Bone marrow (tissue), 2 donors: ENCODE measurements at places on chromosomes 13 and 19.
A peak's percentile ranks its signal among the peaks of the same experiment; 100 is the strongest.

GRCh38 chr13:39353988-39354387 lies 249.0 kb downstream of the LHFPL6 start:
- no peak for DNase-seq

DNA sequence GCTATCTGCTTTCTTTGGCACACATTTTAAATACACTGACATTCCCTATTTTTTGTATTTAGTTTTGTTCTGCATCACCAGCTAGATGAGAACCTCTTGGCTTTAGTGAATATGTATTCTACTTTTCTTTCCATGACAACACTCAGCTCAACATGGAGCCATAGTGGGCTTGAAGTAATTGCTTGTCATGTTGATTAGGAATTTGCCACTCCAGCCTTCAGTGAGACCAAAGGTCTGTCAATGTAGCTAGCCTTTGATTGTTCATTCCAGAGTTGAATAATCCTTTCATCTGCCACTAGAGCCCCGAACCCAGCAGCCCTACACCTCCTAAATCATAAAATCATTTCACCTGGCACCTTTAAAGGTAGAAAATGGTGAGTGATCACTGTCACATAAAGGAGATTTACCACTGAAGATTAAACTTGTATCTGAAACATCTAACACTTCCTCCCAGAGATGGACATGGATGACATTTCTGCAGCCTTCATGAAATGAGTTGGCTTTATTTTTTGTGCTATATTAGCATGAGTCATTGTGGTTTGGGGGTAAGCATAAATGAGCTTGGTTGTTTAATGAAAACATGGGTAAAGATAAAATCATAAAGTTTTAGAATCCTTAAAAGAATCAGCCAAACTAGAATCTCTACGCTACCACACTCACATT lies 29.2 kb upstream of the GARRE1 start:
- no peak for DNase-seq

GRCh38 chr19:35135389-35135909 lies 590 bp upstream of the LGI4 start:
- DNase-seq = peak; percentile 58

- DNase-seq = no peak
Measured at GRCh38 chr19:55319785-55320184, 5.4 kb downstream of the TMEM150B start.

- DNase-seq = no peak
Measured at GRCh38 chr13:95182570-95183265, 118.5 kb downstream of the ABCC4 start.

GRCh38 chr13:113470073-113470472 lies 16.8 kb upstream of the ADPRHL1 start:
- DNase-seq = no peak

DNA sequence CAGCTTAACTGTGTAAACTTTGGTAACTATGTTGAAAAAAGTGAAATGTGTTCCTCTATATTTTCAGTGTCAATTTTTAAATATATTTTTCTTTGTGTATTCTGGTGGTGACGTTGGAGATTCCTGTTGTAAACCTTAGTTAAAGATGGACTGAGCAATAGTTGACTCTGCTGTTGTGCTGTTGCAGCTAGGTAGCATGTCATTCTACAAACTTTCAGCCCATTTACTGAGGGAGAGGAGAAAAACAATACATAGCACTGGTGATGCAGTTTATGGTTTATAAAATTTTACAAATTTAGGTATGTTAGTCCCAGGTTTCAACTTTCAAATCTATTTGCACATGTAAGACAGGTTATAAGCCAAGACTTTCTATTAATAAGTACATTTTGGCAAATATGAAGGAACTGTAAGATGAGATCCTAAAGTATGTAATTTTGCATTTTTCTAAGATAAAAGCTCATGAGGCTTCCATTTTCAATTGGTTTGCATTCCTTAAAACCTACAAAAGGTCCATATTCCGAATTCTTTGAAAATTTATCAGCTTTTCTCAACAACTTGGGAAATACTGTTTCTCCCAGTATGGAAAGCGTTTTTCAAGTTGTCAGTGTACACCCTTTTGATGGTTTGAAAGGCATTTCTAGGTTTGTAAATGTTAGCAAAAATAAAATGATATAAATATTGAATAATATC lies 1.5 kb downstream of the NDFIP2 start:
- DNase-seq = no peak

DNA sequence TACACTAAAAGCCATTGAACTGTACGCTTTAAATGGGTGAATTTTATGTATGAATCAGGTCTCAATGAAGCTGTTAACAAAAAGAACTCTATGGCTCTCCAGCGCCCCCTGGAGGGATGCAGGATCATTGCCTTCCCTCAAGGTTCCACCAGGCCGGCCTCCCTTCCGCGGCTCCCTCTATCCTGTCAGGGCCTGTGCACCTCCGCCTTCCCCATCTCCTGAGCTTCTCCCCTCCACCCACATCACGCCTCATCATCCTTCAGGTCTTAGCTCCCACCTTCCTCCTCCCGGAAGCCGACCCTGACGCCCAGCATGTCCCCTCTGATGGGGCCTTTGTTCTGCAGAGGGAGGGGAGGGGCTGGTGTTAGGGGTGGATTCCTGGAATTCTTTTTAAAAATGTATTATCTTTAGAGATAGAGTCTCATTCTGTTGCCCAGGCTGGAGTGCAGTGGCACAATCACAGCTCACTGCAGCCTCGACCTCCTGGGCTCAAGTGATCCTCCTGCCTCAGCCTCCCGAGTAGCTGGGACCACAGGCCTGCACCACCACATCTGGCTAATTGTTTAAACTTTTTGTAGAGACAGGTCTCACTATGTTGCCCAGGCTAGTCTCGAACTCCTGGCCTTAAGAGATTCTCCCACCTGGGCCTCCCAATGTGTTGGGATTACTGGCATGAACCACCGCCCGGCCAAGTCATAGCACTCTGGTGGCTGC lies 27.7 kb downstream of the MEIS3 start:
- DNase-seq = peak; percentile 71

- no peak for DNase-seq
Measured at GRCh38 chr13:42119875-42120274, 71.4 kb downstream of the DGKH start.

DNA sequence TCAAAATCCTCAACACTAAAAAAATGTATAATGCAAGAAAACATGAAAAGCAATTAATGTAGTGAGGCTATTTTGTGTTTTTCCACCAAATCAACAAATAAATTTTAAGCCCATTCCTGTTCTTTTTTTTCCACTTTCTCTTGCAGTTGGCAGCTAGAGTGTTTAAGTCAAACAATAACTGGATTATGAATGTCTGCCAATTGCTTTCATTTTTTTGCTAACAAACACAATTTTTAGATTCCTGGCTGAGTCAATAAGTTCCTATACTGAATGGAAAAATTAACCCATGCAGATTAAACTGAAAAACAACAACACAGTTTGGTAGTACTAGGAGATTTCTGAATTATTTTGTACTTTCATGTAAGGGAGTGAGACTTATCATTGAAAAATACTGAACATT lies 232.4 kb downstream of the SLITRK5 start:
- no peak for DNase-seq

GRCh38 chr13:52414051-52414450 lies 8.1 kb upstream of the THSD1 start:
- no peak for DNase-seq

GRCh38 chr19:38928391-38929001 lies 2.1 kb downstream of the SARS2 start:
- no peak for DNase-seq
